ENCODE measurements at places on chromosomes 5 and 9.

DNA sequence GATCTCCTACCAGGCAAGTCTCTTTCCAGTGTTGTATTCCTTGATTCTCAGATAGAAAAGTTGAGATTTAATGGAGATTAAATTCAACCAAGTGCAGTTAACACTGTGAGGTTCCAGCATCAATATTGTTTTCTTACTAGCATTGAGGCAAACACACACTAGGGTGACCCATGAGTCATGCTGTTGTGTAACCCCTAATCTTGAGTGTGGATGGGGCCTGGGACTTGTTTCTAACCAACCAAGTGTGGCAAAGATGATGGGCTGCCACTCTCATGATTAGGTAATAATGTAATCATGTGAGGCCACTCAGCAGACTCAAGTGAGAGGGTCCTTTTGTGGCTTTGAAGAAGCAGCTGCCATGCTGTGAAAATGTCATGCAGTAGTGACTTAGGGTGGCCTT is 394.2 kb downstream of the IRX2 start:
- no peak for DNase-seq

GRCh38 chr9:116048081-116048480 is 105.5 kb upstream of the PAPPA start:
- DNase-seq, result no peak

GRCh38 chr5:157540707-157541446 is 34.7 kb downstream of the ADAM19 start:
- DNase-seq, result no peak

DNA sequence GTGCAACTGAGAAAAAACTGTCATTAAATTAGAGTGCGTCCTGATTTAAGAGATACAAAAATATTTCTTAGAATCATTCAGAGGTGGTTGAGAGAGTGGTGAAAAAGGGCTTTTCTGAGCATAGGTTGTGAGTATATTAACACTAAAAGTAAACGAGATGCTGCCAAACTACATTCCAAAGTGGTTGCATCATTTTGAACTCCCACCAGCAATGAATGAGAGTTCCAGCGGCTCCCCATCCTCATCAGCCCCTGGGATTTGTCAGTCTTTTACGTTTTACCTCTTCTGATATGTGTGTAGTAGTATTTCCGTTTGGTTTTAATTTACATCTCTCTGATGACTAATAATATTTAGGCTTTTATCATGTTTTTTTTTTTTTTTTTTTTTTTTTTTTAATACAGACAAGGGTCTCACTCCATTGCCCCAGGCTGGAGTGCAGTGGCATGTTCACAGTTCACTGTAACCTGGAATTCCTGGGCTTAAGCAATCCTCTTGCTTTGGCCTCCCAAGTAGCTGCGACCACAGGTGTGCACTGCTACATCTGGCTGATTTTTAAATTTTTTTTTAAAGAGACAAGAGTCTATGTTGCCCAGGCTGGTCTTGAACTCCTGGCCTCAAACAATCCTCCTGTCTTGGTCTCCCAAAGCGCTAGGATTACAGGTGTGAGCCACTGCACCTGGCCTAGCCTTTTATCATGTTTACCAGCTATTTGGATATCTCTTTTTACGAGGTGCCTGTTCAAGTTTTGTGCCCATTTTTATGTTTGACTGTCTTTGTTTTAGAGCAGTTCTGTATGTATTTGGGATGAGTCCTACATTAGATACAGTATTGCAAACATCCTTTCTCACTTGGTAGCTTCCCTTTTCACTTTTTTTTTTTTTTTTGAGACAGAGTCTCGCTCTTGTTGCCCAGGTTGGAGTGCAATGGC is 17.0 kb downstream of the PRRT1B start:
- no peak for DNase-seq

DNA sequence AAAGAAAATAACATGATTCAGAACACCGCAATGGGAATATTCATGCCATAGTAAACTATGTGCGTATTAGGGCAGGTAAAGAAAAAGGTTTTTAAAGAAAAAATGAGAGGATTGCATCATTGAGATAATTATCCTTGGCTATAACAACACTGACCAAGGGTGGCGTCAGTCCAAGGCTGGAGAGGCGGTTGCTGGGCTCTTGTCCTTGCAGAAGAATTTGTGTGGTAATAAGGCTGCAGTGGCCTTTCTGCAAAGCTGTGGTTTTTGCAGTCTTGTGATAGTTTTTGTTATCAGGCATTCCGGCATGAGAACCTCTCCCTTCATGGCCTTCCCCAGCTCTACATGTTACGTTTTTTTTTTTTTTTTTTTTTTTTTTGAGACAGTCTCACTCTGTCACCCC is 14.0 kb downstream of the BOD1 start:
- DNase-seq, result no peak

DNA sequence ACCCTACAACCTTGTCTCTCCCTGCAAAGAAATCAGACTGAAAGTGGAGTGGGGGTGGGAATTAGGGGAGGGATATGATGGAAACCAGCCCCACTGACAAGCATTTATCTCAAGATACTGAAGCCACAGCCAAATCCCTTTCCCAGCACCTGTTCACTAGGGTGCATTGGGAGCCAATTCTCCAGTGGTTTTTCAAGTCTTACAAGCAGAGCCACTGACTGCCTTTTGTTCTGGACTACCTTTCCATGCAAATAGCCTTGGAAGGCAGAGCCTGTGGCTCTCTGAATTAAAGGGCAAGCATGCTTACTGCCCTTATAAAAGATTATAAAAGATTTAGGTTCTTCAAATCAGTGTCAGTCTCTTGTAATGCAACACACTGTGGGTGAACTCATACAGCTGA is 8.8 kb upstream of the GGTA1 start:
- DNase-seq, result no peak

- DNase-seq, result peak; percentile 42
These were observed 1.9 kb upstream of the CRB2 start for GRCh38 chr9:123353984-123354591.

DNA sequence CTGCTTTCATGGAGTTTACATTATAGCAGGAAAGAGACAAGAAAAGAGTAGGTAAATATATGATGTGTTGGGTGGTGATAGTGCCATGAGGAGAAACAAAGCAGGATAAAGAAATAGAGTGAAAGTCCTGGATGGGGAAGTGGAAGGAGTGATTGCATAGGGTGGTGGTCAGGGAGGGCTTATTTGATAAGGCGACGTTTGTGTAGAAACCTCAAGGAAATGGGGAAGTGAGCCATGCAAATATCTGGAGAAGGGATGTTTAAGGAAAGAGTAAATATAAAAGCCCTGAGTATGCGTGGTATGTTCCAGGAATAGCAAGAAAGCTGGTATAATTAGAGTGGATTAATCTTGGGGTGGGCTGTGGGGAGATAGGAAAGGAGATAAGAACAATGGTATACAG is 134.7 kb upstream of the SV2C start:
- DNase-seq, result no peak

DNA sequence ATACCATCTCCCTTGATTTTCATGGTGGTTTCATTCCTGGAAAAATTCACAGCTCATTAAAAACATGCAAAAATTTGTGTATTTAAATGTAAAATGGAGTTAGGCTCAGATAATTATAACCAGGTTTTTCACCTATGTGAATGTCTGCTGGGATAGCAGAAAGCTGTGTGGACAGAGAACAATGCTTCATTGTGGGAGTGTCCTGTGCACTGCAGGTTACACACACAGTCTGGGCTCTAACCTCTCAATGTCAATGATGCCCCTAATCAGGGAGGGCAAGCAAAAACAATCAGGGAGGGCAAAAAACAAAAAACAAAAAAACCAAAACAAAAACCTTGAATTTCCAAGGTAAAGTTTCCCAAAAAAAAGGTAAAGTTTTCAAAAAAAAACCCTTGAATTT is 158.9 kb upstream of the KLF9 start:
- no peak for DNase-seq

GRCh38 chr9:113556877-113557593 is 93.5 kb downstream of the RGS3 start:
- no peak for DNase-seq

DNA sequence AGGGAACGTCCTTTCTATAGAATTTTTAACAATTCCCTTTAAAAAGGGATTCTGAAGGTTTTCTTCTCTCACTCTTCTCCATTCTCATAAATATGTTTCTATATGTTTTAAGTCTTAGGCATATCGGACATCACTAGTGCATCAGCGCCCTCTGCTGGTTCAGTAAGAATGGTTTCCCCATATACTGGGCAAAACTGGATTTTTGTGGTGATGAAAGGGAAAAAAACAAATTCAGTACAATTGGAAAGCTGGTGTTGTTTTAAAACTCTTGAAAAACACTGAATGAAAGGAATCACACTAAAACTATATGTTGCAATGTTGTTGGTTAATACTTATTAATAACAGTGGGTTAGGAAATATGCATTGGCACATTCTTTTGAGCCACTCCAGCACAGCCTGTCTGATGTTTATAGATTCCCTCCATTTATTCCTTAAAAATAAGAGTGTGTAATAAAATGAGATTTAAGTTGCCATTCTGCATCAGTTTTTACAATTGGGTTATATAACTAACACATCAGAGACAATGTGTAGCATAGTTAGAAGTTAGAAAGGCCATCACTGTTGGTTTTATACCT is 15.8 kb downstream of the CWC27 start:
- peak; percentile 90 for DNase-seq

GRCh38 chr9:109477258-109478050 is 20.7 kb downstream of the PTPN3 start:
- DNase-seq, result no peak

DNA sequence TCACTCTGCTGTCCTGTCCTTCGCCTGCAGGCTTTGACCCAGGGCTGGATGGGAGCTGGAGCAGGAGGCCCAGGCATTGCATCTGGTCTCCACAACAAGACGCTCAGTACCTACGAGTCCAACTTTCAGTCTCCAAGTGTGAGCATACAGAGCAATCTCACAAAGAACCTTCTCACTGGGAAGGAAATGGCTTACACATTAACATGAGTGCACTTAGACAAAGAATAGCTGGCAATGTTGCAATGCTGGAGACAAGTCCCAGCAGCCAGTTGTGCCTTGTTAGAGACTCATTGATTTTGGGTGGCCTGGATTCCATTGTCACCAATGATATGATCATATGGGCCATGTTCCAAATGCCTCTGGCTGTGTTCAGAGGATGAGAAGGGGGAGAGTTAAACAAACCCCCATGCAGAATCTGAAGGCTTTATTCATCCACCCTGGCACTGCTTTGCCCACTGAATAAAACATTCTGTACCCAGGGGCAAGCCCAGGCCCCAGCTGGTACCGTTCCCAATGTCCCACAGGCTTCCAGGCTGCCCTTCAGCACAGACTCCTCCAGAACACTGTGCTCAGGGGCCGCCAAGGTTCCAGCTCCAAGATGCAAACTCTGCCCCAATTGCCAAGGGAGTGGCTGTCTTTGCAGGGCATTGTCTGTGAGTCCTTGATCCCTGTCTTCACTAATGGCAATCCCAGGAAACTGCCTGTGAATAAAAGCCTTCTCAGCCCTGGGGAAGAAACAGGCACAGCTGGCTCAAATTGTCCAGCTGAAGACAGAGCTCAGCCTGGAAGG is 185.5 kb downstream of the HSD17B3 start:
- no peak for DNase-seq

GRCh38 chr9:21812415-21812814 is 10.0 kb downstream of the MTAP start:
- no peak for DNase-seq

DNA sequence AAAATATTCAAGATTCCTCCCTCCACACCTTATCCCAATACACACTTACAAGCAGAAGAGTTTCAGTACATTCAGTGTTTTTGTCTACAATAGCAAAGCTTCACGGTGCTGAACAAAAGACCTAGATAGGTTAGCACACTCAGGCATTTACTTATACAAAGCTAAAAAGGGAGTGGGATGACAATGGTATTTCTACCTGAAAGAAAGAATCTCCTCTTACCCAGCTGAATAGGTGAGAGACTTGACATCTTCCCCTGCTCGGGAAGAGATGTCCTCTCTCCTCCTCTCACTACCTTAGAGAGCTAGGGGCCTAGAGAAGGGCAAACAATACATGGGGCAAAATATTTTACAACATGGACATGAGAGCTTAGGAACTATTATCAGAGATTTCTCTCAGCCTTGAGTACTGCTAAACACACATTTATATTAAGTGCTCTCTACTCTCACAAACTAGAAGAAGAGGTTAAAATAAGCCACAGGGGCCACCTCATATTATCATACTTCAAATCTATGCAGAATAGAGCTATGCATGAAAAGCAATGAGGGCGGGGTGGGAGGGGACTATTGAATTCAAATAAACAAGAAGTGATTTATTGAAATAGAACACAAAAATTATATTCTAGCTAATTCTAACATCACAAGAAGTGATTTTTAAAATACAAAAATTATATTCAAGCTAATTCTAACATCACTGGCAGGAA is 38.6 kb upstream of the RNF38 start:
- DNase-seq, result no peak

DNA sequence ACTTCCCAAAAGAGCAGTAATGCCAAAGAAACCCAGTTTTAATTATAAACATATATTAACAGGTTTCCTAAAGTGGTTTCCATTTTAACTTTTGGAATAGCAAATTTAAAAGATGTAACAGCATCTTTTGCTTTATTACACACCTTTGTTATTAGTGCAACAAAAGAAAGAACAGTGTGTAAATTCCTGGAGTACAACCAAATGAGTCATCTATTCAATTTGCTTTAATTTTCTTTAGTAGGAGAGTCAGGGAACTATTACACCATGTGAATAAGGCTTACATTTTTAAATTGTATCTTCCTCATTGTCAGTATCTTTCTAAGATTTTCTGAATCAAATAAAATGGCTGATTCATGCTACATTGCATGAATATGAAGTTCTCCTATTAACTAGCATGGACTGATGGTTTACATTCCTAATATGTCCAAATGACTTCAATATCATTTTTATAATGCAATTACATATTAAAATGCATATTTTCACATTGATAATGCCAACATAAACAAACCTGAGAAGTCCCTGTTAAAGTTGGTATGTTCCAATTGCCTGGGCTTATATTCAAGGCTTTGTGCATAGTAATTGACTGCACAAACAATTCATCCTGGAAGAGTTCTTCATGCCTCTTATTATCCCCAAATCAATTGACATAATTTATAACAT is 22.5 kb downstream of the EDIL3 start:
- no peak for DNase-seq

- no peak for DNase-seq
These were observed 108.1 kb downstream of the CACNA1B start for GRCh38 chr9:137985637-137986071.

DNA sequence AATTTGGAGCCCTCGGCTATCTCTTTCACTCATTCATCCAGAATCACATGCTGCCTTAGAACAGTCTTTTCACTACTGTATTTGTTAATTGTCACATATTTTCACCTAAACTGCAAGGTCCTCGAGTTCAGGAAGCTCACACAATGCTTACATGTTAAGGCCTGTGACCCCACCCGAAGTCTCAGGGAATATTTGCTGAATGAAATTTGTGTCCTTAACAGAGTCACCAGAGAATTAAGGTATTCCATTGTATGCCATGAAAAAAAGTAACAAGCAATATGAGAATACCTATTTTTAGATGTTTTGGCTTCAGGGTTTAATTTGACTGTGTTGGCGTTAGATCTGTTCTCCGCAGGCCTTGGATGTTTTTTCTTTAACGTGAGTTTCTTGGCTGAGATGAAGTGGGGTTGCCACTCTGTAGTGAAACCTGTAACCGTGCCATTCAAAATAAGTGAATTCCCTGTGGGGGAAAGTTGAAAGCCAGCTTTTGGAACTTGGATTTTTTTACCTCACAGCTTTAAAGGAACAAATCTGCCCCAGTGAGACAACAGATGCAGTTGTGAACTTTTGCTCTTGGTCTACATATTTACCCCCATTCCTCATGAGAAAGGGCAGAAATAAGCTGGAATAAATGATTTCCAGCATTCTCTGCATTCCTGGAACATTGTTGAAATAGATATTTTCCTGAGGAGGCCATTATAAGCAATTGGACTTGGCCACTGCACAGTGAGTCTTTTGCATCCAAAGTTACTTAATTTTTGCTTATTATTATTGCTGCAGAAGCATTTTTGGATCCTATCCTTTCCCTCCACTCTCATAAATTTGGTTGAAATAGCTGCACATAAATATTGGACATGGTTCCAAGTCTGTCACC is 35.9 kb upstream of the FBP1 start:
- no peak for DNase-seq

Measured in amniotic stem cell (primary cell).